ENCODE measurements at places on chromosomes 4 and X. TPM values are rescaled to one million over a fixed set of nuclear protein-coding genes. Genes with fewer than 3 reads are reported as not detected.

TLR3 gene
- polyA plus RNA-seq = 9.3 TPM

PRR32 gene
- not detected for polyA plus RNA-seq

- no peak for DNase-seq
These were observed 2.0 kb downstream of the FGFBP1 start for GRCh38 chr4:15936495-15936894.

DNA sequence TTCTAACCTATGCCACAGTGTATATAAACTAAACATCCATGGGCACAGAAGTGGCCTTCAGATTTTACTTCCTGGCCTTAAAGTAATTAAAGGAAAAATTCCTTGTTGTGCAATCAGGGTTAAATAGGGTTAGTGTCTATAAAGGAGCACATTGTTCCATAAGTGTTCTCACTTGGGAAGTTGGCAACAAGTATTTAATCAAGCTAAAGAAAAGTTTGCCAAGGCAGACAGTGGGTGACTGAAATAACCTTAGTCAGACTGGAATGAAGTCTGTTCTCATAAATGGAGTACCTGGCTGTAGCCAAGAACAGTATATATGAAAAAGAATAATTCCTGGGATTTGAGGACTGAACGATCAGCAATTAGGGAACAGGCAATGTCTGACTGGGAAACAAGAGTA, 213.6 kb downstream of the HTR2C start:
- no peak for DNase-seq

DNA sequence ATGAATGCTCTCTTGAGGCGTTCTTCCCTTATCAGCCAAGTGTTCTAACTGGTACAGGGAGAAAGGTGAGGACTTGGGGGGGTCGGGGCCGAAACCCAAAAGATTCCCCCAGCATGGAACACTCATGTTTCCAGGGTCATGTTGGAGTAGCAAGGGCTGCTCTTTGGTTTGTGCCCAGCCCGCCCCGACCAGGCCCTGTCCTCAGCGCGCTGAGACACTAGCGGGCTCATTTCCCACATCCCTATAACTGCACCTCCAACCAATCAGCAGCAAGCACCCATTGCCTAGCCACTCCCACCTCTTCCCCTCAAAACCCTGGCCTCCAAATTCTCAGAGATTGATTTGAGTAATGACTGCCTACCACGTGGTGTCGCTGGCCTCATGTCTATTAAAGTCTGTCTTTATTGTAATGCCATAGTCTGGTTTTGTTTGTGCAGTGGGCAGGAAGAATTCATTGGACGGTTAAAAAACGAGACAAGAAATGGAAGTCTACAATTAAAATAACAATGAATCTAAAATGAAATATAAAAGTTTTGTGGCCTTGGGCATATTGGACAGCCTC, 1928.4 kb downstream of the STIM2 start:
- no peak for DNase-seq

- DNase-seq = no peak
These were observed 36.7 kb downstream of the ANTXR2 start for GRCh38 chr4:80036306-80036705.

DNA sequence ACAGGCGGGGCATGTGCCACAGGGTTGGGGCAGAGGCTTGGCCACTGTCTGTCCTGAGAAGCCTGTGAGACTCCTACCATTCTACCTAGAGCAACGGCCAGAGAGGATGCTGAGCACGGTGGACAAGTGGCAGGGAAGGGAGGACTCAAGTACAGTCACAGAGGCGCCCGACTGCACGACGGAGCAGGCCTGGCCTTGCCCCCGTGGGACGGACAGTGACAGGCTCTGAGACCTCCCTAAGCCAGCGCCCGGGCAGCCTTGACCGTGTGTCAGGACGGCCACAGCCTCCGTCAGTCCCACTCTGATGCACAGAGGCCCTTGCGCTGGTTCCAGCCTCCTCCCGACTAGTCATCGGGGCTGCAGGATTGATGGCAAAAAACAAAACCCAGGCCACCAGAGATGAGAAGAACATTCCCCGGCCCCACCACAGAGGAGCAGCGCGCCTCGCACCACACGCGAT, 36.7 kb upstream of the MXD4 start:
- DNase-seq = no peak

- DNase-seq = no peak
These were observed 54.8 kb downstream of the ZFX start for GRCh38 chrX:24204331-24204730.

Data from keratinocyte (primary cell).